ENCODE measurements at places on chromosomes 5 and 9.

GRCh38 chr9:96186591-96187011, 115.4 kb downstream of the HSD17B3 start:
- DNase-seq: no peak

DNA sequence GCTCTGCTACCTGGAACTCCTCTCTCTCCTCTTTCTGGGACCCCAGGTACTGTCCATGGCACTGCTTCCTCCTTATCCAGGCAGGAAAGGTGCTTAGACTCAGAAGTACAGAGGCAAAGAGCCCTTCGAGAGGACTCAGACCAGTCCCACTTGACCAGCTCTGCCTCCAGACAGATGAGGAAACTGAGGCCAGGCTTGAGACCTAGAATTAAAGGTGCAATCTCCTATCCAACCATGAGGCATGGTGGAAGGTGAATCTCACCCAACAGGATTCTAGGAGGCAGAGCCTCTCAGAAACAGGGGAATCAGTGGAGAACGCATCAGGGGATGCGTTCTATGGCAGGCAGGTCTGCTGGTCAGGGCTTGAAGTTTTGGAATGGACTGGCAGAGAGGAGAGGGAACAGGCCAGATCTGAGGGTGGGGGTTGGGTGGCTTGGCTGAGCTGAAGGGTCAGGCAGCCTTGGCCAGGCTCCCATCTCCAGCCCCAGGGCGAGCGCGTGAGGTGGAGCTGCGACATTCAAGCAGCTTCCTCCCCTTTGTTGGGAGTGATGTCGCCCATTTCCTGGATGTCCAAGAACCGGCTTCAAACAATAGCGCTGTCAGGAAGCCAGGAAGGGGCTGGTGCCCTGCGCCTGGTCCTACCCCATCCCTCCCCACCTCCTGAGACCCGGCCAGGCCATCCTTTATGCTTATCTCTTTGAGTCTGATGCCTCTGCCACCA, 26.2 kb downstream of the NDUFA8 start:
- DNase-seq: no peak

DNA sequence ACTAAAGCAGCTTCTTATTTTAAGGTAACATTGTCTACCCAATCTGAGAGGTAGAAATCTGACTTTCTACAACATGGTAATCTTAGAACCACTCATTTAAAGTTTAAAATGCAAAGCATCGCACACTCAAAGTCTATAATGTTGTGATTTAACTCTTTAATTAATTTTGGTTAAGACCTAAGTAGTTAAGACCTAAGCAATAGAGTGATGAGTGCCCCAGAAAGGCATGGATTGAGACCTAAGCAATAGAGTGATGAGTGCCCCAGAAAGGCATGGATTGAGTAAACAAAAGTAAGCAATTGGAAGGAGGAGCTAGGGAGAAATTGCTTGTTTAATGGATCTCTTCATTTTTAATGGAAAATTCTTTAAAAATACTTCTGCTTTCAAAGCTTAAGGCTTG, 86.8 kb downstream of the NLN start:
- DNase-seq: no peak

- no peak for DNase-seq
Measured at GRCh38 chr5:135602882-135603721, 24.3 kb upstream of the CXCL14 start.

- no peak for DNase-seq
Measured at GRCh38 chr5:8491254-8491653, 622.3 kb downstream of the MTRR start.

DNA sequence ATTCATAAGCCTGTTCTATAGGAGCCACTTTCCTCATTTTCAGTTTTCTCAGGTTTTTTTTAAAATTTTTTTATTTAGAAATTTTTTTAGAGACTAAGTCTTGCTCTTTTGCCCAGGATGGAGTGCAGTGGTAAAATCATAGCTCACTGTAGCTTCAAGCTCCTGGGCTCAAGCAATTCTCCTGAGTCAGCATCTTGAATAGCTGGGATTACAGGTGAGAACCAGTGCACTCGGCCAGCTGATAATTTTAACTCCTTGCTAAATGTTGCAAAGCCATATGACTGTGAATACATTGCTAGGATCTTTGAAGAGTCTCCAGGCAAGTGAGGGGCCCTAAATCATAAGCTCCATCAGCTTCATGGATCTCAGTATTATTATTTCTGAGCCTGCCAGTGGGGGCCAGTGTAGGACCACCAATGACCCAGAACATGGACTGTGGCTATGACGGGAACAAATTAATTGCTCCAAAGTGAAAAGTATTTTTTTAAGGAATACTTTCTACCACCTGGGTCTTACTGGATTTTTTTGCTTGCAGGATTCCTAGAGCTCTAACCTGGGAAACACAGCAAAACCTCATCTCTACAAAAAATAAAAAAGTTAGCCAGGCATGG, 5.7 kb upstream of the GAPVD1 start:
- DNase-seq: no peak

DNA sequence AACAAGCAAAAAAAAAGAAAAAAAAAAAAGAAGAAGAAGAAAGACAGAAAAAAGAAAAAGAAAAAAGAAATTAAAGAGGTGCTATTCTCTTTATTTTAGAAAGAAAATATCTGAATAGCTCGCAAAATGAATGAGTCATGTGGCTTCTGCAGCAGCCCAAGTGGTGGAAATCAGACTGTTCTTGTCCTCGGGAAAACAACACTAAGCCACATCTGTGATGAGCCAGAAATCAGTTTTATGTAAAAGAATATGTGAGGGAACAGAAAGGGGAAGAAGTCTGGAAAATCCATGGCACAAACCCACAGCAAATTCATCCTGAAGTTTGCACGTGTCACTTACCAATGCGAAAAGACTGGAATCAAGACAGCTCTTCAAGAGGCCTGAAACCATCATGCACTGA, 118.7 kb upstream of the GAS1 start:
- DNase-seq: no peak

GRCh38 chr9:82445556-82445955, 457.0 kb downstream of the SPATA31D1 start:
- no peak for DNase-seq

DNA sequence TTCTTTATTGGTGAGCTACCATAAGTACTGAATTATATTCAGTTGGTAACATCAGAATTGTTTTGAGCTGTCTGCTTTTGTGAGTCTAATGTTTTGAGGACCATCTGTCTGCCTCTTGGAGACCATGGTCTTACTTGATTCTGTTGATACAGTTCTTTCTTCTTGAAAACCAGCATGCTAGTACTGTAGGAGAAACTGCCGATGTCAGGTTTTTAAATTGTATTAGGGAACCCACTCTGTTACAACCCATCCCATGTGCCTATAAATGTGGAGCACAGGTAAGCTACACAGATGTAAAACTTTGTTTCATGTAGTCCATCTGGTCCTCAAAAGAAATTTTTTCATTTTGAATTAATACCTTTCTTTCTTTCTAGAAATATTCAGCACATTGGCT, 103.4 kb upstream of the DMRTA1 start:
- no peak for DNase-seq

DNA sequence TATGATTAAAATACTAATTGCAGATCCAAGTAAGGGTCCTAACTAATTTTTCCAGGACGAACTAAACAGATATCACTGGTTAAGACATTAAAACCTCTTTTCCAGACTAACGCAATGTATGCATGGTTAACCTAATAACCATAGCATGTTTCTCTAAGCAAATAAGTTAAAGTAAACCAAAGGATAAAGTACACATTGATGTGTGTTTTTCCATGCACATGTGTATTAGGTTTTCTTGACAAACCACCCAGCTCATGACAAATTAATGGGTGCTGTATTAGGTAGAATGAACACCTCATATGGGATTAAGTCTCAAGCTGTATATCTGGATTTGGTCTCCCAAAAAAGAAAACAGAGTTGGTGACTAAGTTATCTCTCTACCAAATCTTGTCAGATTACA, 45.6 kb downstream of the ANKH start:
- no peak for DNase-seq

- DNase-seq: no peak
Measured at GRCh38 chr9:121529237-121529987, 29.8 kb upstream of the GGTA1 start.

DNA sequence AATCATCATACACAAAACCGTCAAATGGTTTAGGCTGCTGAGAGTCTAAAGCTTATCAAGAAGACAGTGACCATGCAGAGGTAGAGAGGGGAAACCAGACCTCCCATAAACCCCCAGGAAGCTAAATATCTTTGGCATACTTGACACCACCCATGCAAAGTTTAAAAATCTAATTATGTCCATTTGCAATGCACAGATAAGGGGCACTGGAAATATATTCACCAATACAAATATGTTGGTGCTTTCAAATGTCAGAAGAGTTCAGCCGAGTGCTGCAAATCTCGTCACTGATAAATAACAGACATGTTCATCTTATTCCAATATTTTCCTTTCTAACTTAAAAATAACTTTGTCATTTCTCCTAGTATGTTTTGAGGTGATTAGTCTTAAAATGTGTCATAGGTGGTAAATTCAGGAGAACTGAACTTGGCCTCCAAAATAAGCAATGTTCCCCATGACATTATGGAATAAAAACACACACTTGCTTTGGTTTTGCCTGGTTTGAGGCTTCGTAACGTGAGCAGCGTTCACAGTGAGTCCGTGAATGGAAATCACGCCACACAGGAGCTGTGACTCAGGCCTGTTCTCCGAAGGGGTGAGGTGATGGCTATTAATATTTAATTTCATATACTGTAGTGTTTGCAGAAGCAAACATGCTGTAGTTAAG, 182.2 kb downstream of the AOPEP start:
- DNase-seq: no peak

- no peak for DNase-seq
Measured at GRCh38 chr9:123216251-123216797, 52.1 kb downstream of the STRBP start.

GRCh38 chr5:35679357-35679756, 61.7 kb downstream of the SPEF2 start:
- no peak for DNase-seq

- no peak for DNase-seq
Measured at GRCh38 chr9:3415906-3416305, 109.9 kb downstream of the RFX3 start.

DNA sequence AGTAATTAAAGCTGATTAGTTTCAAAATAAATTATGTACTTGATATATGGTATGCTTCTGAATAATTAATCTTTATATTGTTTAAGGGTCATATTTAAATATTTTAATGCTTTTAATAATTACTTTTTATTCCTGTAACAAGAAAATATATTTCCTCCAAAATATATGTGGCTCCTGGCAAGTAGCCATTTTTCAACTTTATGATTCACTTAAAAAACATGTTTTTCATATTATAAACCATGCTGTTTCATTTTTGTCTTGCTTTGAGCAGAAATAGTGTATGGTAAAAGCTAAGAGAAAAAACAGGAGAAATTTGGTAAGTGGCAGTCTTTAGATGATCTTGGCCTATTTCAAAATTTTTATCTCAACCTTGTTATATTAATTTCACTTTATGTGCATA, 14.6 kb downstream of the SPATA9 start:
- no peak for DNase-seq
